ENCODE measurements at places on chromosomes 2 and 18.

DNA sequence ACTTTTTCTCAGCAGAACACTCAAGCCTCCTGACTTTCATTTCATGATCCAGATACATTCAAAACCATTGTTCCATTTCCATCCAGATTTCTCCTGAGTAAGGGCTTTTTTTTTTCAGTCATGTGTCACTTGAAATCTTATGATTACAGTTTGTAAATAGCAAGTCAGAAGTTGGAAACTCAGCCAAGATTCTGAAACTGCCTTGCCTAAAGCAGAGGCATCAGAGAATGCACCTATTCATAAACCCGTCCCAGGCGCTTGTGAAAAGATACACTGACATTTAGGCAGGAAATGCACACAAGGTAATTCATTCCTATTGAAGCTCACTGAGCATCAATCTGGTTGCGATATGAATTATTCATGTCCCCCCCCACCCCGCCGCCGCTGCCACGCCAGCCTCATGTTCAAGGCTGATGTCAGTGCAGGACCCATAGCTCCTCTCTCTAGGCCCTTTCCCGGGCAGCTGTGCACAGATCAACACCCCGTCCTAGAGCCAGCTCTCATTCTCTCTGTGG, 30.4 kb upstream of the MGAT4A start:
- peak; percentile 65 for DNase-seq

DNA sequence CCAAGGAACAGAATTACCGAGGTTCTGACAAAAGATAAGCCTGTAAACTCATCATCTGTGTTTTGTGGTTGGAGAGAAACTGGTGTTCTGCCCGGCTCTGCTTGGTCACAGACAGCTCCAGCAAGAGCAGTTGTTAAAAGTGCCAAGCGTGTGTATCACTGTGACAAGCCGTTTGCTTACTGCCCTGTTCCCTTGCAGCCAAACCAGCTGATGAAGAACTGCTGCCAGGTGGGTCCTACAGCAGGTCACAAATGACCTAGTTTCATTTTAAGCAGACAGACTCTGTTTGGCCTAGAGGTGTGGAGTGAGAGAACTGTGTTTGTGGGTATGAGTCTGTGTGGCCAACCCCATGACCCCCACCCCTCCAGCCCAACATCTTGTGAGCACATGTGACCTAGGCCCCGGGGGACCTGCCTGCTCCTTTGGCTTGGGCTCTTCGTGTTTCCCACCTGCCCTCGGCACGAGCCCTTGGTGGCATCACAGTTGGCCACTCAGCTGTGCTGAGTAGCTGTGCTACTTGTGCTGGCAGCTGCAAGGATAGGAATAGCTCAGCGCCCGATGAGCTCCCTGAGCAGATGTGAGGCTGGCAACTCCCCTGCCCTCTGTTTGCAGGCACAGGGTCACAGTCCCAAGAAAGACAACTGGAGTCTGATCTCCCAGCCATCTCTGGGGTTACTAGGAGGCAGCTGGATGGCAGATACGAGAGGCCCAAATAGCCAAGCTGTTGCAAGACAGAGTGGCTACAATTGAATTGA, 9.7 kb downstream of the OXER1 start:
- no peak for DNase-seq

- no peak for DNase-seq
Observed at GRCh38 chr2:226018641-226019040, 619.1 kb downstream of the NYAP2 start.

DNA sequence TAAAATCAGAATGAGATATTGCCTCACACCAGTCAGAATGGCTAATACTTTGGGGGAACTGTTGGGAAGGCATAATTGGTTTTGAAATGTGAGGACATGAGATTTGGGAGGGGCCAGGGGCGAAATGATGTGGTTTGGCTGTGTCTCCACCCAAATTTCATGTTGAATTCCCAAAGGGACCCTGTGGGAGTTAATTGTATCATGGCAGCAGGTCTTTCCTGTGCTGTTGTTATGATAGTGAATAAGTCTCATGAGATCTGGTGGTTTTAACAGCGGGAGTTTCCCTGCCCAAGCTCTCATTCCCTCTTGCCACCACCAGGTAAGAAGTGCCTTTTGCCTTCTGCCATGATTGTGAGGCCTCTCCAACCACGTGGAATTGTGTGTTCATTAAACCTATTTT, 59.6 kb downstream of the CSRNP3 start:
- no peak for DNase-seq

- DNase-seq = no peak
Observed at GRCh38 chr2:169661265-169661664, 32.9 kb downstream of the CFAP210 start.
